Tongue (tissue), 3 donors: ENCODE measurements at places on chromosomes 2 and 18.

GRCh38 chr2:230798769-230799399 lies 65.9 kb upstream of the ITM2C start:
- DNase-seq, result peak; percentile 74

DNA sequence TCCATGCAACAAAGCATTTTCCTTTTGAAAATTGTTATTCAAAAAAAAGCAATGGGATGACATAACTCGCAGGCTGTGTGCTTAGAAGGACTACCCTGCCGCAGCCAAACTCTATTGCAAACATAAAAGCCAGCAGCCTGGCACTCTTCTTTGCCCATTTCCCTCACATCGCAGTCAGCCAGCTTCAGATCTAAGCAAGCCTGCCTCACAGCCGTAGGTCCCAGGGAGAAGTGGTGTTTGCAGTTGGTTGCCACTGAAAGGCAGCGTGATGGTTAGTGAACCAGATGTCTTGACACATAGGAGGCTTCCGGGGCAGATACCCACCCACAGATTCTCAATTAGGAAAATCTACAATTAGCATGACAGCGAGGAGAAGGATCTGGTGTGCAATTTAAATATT lies 655.2 kb downstream of the RNF144A start:
- no peak for DNase-seq

- DNase-seq, result no peak
Measured at GRCh38 chr2:100983684-100984310, 18.3 kb upstream of the RPL31 start.

GRCh38 chr2:28663359-28663758 lies 88.3 kb upstream of the PPP1CB start:
- no peak for DNase-seq

DNA sequence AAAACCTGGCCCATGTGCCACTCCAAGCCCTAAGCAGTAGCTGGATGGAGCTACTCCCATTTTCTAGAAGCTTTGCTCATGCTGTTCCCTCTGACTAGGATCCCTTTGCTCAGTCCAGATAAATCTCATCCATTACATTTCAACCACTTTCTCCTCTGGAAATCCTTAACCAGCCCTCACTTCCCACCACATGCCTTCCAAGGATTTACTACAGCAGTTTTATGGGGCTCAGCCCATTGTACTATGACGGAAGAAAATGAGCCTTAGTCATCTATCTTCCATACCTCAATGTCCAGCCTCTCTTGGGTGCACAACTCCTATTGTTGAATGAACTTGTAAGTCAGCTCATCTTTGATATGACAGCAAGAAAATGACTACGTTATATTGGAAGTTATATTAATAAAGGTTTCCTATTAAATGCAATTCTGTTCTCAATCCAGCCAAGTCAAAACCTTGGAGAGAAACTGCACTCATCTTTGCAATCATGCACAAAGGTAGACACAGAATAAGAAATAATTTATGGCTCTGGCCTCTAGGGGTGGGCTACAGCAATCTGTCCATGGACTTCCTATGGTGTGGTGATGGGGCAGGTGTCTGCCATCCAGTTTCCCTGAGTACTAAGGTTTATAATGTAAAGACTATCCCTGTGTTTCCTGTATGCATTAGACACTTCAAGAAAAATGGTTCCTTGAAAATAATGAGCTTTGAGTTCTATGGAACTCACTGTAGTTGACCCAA lies 3.4 kb downstream of the B4GALT6 start:
- no peak for DNase-seq

DNA sequence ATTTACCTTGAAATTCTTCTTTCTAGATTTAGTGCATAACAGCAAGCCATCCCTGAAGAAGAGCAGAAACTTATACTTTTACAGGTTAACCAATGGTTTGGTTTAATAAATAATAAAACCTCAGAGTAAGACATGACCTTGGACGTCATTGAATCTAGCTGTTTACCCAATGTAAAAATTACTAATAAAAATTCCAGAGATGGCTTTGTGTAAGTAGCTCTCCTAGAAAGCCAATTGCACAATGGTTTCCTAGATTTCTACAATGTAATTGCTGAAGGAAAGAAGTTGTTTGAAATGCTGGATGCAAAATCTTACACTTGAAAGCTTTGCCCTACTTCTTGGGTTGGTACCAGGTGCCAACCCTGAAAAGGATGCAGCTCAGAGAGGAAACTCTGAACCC lies 1.5 kb downstream of the XDH start:
- DNase-seq, result no peak

DNA sequence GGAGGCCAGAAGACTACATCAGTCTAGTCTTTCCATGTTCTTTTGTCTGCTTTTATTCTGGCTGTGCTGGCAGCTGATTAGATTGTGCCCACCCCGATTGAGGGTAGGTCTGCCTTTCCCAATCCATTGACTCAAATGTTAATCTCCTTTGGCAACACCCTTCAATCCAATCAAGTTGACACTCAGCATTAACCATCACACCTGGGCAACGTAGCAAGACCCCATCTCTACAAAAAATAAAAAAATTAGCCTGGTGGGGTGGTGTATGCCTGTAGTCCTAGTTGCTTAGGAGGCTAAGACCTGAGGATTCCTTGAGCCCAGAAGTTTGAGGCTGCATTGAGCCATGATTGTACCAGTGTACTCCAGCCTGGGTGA lies 33.5 kb downstream of the EML4 start:
- no peak for DNase-seq
